Choroid plexus epithelial cell (primary cell): ENCODE measurements at places on chromosomes 6 and 20.
A peak's percentile ranks its signal among the peaks of the same experiment; 100 is the strongest.

DNA sequence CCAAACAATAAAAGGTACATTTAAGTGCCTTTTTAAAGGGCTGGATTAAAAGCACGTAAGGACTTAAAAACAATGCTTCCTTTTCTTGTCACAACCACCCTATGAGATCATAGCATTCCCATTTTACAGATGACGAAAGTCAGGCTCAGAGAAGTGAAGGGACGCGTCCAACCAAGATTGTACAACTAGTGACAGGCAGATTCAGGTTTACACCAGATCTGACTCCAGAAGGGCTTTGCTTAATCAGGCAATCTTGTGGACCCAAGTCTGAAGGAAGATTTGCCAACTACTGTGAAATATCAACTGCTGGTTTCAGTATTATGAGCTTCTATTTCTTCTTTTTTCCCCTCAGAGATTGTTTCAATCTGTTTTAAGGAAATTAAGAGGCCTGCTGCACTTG lies 877 bp downstream of the ENPP4 start:
- DNase-seq, result no peak

GRCh38 chr6:154238831-154239230 lies 117.8 kb downstream of the IPCEF1 start:
- DNase-seq, result no peak

DNA sequence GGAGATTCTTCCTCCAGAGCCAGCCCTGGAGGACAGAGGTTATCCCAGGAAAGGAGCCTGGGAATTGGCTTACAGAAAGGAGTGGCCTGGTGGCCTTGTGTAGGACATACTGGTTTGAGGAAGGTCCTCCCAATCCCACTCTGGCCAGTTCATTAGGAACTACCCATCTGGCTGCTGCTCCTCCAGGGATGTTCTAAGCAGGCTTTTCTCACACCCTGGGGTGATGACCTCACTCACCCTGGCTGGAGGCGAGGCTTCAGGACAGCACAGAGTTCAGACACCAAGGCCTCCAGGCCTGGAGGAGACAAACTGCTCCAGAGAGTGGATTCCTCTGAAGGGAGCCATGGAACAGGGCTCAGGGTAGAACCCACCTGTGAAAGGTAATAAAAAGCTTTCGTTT lies 8.9 kb downstream of the GNMT start:
- DNase-seq, result no peak

GRCh38 chr20:51326201-51326819 lies 216.2 kb downstream of the NFATC2 start:
- peak; percentile 80 for DNase-seq

DNA sequence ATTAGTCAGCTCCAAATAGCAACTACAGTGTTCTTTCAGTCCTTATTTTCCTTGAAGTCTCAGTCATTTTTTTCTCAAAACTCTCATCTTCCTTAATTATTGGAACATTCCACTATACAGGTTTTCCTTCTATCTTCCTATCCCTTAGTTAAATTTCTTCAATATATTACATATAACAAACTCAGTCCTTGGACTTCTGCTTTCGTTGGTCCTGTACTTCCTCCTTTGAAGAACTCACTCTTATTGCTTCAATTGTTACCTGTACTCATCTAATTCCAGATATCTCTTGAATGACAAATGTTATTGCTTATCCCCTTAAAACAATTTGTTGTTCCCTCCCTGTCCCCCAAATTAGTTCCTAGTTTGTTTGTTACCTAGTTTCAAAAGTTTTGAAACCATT lies 67.7 kb upstream of the NOTCH4 start:
- DNase-seq, result no peak

GRCh38 chr6:81962198-81962597 lies 209.7 kb upstream of the TENT5A start:
- peak; percentile 35 for DNase-seq

DNA sequence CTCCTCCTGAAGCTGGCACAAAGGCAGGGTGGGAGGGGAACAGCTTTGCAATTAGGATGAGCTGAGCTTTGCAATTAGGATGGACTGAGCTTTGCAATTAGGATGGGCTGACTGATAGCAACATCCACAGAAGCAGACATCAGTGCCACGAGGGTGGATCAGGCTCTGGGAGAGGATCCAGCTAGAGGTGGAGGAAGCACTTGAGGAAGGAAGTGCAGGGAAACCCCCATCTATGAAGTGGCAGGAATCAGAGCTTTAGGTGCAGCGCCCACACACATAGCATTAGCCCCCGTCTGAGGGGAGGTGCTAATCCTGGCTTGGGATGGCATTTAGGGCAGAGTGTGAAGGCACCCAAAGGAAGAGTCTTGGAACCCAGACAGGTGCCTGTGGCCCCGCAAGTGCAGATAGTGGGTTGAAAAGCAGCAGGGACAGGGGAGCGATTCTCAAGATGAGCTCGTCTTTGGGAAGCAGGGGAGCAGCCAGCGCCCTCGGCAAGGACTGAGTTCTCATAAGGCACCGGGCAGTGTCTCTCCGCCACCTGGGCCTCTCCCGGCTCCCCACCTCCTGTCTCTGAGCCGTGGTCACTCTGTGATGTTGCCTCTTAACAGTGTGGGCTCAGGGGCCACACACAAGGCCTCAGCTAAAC lies 12.0 kb upstream of the THBS2 start:
- no peak for DNase-seq

DNA sequence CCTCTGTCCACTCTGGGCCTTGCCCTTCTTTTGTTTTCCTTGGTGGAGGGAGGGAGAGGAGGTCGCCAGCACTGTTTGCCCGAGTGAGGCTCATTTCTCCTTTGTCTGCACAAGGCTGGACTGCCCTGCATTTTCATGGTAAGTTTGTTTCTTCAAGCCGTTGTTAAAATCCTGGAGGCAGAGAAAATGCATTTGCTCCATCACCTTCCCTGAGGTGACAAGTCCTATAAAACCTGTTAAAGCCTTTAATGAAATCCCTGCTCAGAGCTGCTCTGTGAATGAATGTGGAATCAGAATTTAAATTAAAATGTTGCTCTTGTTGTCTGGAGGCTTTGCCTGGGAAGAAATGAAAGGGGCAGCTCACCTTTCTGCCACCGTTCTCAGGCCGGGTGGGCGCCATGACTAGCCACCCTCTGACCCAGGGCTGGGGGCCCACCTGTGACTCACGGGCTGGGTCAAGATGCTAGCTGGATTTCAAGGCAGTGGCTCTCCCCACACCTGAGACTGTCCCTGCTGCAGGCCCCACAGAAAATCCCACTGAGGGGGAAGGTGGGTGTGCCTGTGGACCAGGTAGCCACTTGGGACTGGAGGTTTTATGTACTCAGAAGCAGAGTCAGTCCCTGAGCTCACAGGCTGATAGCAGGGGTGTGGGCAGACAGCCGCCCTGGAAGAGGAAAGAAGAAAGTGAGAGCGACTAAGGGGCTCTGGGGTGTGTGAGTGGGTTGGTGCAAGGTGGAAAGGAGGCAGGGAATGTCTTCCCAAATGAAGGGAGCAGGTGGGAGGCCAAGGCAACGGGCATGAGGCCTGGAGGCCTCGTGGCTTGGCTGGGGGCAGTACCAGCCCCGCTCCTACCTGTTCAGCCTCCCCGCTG lies 24.0 kb upstream of the MYT1 start:
- no peak for DNase-seq
